ENCODE measurements at places on chromosomes 6 and 20.

GRCh38 chr6:6583836-6584235, 4.7 kb upstream of the LY86 start:
- no peak for DNase-seq

DNA sequence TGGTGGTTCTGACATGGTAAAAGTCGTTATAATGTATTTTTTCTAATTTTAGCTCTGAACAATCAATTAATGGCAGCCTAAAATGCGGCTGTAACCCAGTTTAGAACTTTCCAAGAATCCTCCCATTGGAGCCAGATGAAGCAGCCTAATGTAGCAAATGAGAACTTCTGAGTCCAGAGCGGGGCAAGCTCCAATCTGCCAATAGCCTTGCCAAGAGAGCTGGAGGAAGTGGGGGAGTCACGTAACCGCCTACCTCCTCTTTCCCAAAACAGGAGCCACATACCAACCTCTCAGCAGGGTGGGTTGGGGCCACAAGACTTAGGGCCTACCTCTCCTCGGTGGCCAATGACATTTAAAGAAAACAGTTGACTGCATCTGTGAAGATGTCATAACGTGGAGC, 230.6 kb downstream of the SOD2 start:
- DNase-seq = no peak

DNA sequence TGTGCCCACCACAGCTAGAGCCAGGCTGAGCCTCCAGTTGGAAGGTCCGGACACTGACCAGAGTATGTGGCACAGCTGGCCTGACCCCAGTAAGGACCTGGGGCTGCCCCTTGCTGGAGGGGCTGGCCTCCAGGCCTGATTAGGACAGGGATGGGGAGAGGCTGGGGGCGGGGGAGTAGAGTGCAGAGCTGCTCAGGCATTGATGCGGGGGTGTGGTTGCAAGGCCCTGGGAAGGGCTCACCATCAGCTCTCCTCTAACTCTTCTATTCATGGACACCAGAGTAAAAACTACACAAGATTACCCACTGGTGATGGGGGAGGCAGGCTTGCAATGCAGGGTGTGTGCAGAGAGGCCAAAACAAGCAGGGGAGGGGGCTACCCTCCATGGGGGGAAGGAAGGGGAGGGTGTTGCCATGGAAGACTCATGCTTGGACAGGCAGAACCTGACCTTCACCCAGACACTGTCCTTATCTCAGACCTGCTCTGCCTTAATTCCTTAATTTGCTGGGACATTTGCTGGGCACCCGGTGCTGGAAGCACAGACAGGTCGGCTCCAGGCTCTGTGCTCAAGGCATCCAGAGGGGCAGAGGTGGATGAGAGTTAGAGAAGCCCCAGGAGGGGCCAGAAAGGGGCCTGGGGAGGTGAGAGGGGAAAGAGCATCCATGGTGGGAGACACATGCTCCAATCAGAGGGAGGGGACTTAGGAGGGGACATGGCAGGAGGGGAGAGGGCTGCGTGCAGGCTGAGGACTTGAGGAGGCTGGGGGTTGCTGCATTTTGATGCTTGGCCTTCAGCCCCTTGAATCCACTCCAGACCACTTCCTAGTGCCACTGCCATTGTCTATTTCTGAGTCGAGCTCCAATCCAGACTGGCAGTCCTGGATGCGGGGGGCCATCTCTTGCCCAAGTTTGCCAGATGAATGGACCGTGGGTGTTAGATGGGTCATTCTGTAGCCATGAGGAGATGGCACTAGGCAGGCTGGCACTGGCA, 7.6 kb upstream of the EMILIN3 start:
- DNase-seq = no peak

GRCh38 chr6:127864701-127865100, 36.2 kb downstream of the THEMIS start:
- DNase-seq = no peak

DNA sequence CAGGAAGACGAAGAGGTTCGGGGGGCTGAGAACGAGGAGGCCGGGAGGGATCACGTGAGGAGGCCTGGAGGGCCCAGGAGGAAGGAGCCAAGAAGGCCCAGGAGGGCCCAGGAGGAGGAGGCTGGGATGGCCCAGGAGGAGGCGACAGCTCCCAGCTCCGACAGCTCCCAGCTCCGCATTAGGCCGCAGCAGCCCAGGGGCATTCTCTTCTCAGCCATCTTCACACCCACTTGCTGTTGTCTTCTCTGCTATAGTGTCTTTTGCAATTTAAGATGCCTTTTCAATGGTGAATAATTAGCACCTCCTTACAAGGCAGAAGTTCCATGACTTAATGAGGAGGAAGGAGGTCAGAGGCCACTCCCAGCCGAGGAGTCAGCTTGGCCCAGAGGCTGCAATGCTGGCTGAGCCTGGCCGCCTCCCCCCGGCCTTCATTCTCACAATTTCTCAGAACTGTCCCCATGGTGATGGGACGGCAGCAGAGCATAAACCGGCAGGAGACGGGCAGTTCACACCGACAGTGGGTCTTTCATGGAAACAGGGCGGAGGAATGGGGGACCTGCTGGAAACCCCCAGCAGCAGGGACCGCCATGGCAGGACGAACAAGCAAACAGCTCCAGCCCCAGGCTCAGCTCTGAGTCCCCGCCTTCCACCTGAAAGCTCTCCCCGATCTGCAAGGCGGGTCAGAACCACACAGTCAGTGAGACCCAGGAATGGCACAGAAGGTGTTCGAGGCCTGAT, 45.1 kb downstream of the WDR27 start:
- DNase-seq = no peak

GRCh38 chr6:96727144-96727543, 110.1 kb downstream of the GPR63 start:
- no peak for DNase-seq

- no peak for DNase-seq
Measured at GRCh38 chr20:10218536-10219451, at the start of gene SNAP25. Gene SNAP25 (plus strand): TSS chr20:10218830. CDS start chr20:10275492, 56,662 bp downstream.

- no peak for DNase-seq
Measured at GRCh38 chr6:164926686-164927085, 382.7 kb downstream of the C6orf118 start.

- no peak for DNase-seq
Measured at GRCh38 chr6:133609415-133610226, 279.3 kb upstream of the TCF21 start.

GRCh38 chr6:158536891-158537798, 22.7 kb upstream of the TMEM181 start:
- DNase-seq = no peak

DNA sequence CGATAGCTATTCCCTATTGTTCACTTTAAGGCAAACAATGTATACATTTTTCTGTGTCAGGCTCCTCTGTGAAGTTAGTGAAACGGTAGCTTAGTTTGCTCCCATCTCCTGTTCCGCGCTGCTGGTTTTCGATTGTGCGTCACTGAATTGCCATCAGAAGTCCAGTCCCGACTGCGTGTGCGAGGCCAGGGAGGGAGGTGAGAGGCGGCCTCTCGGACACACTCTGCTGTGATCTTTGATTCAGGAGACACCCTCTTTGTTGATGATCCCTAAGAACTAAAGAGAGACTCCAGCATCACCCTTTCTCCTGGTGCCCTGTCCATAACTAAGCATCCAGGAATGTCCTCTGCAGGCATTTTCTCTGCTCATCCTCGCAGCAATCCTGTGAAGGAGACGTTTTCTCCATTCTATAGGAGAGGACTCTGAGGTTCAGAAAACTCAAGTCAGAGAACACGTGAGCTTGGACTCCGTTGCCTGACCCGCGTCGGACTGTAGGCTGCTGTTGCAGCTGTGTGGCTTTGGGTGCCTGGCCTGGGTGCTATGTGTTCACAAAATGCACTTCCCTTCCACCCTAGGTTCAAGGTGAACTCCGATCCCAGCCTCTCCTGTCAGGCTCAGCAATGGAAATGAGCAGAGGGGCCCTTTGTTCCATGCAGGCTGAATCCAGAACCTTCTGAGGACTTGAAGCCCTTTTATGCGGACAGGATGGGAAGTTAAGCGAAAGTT, 24.1 kb upstream of the UNC93A start:
- DNase-seq = no peak

DNA sequence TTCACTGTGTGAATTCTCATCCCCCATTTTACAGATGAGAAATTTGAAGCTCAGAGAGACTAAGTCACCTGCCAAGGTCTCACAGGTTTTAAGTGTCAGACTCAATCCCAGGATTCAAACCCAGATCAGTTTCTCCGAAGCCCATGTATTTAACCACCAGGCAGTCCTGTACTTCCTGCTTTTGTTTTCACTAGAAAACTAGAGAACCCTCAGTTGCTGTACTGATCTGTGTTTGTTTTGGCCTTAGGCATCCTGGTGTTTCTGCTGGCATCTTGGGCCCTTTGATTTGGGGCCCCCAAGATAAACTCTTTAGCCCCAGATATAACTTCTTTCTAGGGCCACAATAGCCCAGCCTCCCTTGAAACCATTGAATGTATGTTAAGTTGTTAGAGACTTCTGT, 36.5 kb downstream of the PPP1R16B start:
- DNase-seq = no peak

GRCh38 chr20:41276317-41276751, 41.2 kb downstream of the ZHX3 start:
- no peak for DNase-seq

DNA sequence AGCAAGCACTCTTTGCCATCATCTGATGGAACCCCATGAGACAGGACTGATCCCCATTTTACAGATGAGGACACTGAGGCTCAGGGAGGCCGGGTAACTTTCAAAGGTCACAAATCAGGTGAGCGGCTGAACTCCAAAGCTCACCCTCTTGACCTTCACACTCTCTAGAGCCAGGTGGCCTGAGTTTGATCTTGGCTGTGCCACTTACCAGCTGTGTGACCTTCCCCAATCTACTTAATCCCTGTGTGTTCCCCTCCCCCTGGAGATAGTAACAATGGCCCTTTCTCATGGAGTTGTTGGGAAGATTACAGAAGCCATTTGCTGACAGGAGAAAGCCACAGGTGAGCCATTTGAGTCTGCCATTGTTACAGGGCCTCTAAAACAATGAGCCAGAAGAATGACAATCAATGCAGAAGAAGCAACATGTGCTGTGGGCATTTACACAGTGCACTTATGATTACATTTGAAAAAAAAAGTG, 34.5 kb downstream of the BMP7 start:
- no peak for DNase-seq

- no peak for DNase-seq
Measured at GRCh38 chr6:22078802-22079545, 217.9 kb downstream of the PRL start.

DNA sequence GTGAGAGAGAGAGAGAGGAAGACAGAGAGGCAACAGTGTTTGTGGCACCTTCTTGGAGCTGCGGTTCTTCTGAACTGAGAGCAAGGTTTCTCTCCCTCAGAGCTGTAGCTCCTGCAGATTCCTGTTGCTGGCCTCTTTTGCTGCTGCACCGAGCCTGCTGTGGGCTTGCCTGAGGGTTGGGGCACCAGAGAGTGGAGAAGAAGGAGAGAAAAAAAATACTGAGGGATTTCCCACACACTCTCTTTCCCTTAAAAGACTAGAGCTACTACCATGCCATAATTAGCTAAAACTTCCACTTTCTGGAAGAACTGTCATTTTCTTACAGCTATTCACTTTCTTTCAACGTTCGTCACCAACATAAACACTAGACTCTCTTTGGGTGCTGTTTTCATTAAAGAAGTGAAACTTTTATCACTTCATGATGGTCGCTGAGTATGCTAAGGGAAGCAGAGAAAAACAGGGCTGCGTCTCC, 18.2 kb upstream of the ECI2 start:
- DNase-seq = no peak

DNA sequence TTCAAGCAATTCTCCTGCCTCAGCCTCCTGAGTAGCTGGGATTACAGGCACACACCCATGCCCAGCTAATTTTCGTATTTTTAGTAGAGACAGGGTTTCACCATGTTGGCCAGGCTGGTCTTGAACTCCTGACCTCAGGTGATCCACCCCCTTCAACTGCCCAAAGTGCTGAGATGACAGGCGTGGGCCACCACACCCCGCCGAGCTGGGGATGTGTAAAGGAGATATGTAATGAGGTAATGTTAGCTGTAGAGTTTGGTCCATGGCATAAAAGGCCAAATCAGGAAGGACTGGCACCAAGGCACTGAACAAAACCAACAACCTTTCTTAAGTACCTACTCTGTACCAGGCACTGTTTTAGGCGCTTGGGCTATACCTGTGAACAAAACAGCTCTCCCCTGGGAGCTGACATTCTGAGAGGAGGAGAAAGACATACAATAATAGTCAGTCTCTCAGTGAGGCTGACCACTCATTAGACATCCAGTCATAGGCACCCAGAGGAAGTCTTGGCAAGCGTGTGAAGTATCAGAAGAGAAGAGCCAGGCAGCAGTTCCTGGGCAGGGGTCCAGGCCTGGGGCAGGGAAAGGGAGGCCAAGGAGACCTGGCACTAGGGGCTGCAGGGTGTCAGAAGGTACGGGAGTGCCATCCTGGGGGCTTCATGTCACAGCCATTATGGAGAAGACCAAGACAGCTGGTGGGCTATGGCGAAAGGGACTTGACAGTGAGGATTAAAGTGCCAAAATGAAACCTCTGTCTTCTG, 164.8 kb upstream of the DTNBP1 start:
- no peak for DNase-seq

DNA sequence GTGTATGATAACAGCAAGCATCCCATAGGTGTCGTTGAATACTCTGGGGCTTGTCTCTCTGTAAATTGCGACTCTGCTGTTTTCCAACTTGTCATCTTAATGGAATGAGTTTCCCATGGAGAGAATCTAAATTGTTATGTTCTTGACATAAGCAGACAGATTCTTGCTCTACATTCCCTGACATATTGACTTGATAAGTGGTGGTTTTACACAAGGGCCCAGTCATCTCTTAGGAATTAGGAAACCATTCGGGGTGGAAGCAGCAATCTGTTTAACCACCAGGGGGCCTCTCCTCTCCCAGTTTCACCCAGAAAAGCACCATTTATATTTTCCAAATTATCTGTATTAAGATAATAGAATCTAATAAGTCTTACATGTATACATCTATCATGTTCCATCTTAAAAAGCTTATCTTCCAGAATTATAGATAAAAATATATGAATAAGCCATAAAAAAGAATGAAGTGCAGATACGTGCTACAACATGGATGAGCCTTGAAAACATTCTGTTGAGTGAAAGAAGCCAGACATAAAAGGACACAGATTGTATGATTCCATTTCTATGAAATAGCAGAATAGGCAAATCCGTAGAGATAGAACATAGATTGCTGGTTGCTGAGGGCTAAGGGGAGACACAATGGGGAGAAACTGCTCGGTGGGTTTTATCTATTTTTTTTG, 23.1 kb upstream of the MROH8 start:
- no peak for DNase-seq

GRCh38 chr20:23666189-23666588, 22.6 kb downstream of the CST4 start:
- no peak for DNase-seq

GRCh38 chr6:149157126-149157525, 160.4 kb upstream of the TAB2 start:
- DNase-seq = no peak

DNA sequence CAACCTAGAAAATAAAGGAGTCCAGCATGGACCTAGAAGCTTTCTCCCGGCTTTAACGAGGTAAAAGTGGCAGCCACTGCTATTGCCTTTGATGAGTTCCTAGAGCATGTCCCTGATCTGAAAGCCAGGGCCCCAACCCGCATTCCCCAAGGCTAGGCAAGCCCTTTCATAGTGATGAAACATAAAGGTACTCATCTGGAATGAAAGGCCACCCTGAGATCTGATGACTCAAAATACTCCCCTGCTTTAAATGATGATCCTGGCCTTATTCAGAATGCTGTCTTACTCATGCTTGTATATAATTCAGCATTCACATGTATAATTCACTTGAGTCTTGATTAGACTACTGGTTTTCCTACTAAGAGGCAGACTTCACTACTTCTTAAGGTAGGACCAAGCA, 21.3 kb downstream of the TTPAL start:
- DNase-seq = no peak

- DNase-seq = no peak
Measured at GRCh38 chr20:35592339-35592974, 23.2 kb upstream of the SPAG4 start.
